Stimulated activated naive CD4-positive, alpha-beta T cell (primary cell): ENCODE measurements at places on chromosomes 7 and 10.

GRCh38 chr7:68321076-68321639, 1277.1 kb upstream of the AUTS2 start:
- no peak for DNase-seq

DNA sequence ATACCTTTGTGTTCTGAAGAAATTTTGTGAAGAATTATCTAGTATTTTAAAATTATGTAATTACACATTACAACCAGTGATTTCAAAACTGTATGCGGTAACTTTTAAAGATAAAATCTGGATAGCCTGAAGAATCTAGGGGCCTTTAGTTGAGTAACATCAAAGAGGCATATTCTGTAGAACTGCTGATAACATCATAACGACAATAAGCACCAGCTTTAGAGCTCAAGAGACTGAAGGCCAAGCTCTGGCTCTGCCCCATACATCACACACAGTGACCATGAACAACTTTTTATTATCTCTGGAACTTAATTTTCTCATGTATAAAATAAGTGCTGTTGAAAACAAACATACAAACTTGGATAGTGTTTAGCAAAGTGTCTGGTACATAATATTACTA, 121.1 kb upstream of the RHOBTB1 start:
- DNase-seq: no peak

DNA sequence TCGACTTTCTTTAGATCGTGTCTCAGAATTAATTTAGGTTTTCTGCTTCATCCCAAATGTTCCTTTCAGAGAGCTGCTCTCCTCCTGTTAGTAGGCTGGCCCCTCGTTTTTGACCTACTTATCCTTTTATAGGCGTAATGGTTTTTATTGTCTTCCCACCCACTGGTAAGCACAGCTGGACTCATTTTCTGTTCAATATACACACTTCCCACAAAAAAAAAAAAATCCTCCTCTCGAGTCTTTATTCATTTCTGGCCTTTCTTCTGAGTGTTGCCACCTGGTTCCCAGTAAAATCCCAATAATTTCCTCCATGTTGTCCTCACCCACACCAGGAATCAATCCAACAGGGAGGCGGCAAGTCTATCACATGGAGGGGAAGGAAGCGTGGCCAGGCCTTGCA, 970.2 kb upstream of the CELF2 start:
- no peak for DNase-seq

DNA sequence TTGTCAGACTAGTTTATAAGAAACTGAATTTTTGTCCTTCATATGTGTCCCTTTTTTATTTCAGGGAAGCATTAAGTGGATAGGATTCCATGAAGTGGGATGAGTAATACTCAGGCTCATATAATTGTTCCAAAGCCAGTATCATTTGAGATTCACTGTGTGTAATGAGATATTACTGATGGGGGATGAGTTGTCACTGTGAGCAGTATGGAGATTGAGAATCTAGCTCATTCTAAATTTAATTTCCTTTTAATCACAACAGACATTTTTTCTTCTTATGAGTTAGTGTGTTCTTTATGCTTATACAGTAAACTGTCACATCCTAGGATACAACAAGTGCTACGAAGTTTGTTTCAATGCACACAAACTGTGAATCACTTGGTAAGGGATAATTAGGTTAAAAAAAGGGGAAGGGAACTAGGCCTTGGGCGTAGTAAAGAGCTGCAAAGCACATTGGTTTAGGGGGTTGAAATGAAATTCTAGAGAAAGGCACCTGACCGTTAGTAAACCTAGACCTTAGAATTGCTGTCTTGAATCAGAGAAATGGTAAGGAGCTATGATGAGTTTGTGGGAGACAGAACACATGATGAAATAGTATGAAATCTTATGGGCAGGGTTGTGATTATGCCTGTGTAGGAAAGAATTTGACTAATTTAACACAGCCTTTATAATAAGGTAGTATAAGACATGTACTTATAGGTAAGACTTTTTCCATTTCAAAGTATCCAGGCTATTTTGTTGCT, 153.4 kb downstream of the MLLT10 start:
- DNase-seq: no peak

GRCh38 chr10:62266611-62267010, 2.0 kb downstream of the RTKN2 start:
- no peak for DNase-seq

DNA sequence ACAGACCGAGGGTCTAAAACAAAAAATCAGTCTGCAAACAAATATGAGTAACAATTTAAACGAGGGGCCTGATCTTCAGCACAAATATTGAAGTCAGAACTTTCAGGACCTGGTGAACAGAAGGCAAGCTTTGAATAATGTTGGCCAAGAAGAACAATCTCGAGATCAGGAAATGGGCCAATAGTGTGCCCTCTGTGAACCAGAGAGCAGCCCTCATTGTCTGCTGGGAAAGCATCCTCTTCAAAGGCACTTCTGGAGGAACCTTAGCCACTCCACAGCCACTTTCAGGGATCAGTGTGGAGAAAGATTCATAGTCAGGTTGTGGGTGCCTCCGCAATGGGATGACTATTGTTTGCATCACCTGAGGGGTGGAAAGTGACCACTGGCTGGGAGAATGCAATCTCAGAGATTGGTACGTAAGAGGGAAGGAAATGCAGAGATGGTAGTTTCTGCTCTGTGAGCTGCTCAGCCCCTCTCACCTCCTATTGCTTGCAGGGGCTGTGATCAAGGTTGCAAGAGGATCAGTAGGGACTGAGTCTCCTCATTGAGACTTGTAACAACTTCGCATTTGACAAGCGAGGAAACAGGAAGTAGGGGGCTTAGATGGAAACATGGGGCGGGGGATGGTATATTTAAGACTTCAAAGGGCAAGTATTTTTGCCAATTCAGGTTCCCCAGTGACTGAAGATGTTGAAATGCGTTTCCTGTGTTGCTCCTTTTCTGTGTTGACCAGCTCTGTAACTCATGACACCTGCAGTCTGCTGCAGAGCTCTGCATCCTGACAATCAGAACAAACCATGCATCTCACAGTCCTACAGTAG, 28.4 kb upstream of the IFRD1 start:
- peak; percentile 41 for DNase-seq

GRCh38 chr7:135670179-135670578, 7.9 kb downstream of the STMP1 start:
- DNase-seq: no peak

DNA sequence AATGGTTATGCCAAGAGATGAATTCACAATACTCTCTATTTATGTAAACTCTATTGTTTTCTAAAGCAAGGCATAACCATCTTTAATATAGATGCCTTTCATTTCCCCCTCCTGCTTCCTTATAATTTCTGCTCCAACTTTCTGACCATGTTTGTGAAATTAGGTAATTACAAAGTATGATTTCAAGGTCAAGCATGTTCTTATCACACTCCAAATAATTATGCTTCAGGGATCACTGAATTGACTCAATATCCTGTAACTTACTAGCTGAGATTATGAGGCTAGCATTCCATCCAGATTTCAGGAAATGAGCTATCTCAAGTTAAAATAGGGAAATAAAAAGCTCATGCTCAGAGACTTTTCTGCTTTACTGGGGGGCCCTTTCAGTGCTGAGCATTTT, 655.9 kb upstream of the IGFBP3 start:
- DNase-seq: no peak

DNA sequence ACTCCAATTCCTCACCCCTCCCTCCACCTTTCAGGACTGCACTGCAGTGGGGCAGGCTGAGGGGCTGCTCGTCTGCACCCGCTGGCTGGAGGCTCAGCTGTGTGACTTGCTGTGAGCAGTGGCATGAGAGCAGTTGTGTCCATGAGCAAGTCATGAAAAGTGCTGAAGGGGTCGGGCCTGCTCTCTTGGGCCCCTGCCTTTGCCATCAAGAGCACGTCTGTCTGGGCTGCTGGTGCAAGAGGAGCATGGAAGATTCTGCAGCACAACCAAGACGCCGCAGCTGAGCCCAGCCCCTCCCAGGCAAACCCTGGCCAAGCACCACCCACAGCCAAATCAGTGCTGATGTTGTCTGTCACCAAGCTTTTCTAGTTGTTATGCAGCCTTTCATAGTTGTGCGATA, 284.3 kb downstream of the TCERG1L start:
- no peak for DNase-seq
